Hippocampal formation (tissue), 2 donors: ENCODE measurements at places on chromosomes 3 and 15.

DNA sequence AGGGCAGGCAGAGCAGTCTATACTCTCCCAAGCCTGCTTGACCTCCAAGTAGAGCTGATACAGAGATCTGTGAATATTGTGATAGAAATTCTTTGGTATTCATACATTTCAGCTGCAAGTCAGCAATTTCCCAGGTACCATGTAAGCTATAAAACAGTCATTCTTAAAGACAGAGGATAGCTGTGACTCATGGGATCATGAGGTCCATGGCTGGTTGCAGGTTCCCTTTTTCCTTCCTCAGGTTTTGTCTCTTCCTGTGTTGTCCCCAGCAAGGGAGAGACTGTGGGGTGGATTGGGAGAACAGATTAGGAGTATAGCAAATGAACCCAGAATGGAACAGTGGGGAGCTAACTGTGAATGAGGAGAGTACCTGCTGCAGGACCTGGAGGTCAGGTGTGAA, 5.4 kb upstream of the P4HTM start:
- no peak for DNase-seq

DNA sequence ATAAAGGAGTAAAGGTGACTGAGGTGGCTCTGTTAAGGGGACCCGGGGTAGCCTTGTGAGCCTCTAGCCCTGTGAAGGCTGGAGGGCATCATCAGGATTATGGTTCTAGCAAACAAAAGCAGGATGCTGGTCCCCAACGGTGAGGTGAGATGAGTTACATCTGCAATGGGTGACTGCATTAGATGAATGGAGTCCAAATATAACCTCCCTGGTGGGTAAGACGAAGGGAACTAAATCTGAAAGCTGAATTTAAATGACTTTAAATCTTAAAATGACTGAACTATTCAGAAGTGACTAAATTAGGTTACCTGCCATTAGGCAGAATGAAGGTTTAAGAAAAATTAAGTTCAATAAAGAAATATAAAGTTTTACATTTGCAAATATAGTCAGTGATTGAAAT, 4.6 kb upstream of the HLTF start:
- no peak for DNase-seq

- no peak for DNase-seq
These were observed 6.9 kb downstream of the ADAMTS17 start for GRCh38 chr15:100334905-100335304.

DNA sequence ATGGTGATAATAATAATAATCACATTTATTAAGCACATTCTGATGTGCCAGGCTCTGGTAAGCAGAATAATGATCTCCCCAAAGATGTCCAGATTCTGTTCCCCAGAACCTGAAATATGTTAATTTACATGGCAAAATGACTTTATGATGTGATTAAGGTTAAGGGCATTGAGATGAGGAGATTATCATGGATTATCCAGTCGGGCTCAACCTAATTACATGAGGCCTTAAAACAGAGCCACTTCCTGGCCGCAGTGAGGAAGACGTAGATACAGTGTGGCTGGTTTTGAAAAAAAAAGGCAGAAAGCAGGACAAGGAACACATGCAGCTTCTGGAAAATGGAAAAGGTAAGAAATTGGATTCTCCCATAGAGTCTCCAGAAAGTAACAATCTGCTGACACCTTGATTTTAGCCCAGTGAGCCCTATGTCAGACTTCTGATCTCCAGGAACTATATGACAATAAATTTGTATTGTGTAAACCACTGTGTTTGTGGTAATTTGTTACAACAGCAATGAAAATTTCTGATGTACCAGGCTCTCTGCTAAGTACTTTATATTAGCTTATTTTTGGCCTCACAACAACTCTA, 126.7 kb downstream of the ALCAM start:
- no peak for DNase-seq

GRCh38 chr3:107604057-107604822, 81.5 kb downstream of the BBX start:
- no peak for DNase-seq

- DNase-seq, result no peak
These were observed 119.3 kb upstream of the PFN2 start for GRCh38 chr3:150090006-150090405.

DNA sequence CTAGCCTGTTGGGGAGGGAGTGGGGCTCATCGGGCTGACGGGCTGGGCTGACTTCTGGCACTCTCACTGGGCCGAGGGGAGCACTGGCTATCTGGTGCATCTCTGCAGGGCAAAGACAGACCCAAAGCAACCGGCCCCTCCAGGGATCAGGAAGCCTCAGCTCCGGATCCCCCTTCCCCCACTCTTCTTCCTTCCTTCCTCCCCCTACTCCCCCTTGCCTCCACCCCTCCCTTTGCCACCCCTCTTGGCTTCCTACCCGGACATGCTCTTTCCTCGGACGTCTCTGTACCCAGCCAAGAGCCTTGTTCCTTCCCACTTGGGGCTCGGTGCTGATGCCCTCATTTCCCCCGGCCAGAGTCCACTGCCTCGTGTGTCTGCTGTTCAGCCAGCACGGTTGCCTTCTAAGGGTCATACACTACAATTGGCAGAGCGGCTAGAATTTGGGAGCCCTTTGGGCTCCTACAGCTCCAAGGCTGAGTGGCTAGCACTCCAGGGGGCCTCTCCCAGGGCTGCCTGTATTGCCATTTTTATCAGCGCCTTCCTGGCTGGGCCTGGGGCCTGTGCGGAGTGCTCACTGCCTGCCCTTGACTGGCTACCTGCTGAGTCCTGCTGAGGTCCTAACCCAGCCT, 10.9 kb downstream of the SEMA3F start:
- DNase-seq, result no peak

DNA sequence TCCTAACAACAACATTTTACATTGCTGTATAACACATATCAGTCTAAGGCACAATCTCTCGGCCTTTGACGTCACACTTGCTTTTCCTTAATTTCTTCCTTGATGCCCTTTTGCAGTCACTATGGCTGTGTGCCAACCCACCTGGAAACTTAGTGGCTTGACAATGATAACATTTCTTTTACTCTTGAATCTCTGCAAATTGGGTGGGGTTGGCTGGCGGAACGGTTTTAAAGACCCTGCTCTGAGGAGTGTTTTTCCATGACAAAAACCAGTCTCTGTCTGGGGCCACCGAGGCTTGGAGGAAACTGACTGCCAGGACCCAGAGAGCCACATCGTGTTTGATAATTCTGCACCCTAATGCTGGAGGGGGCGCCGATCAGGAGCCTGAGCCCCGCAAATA, 115.6 kb downstream of the KLF13 start:
- DNase-seq, result no peak

- no peak for DNase-seq
These were observed 17.8 kb downstream of the PLXNA1 start for GRCh38 chr3:127000761-127001160.

DNA sequence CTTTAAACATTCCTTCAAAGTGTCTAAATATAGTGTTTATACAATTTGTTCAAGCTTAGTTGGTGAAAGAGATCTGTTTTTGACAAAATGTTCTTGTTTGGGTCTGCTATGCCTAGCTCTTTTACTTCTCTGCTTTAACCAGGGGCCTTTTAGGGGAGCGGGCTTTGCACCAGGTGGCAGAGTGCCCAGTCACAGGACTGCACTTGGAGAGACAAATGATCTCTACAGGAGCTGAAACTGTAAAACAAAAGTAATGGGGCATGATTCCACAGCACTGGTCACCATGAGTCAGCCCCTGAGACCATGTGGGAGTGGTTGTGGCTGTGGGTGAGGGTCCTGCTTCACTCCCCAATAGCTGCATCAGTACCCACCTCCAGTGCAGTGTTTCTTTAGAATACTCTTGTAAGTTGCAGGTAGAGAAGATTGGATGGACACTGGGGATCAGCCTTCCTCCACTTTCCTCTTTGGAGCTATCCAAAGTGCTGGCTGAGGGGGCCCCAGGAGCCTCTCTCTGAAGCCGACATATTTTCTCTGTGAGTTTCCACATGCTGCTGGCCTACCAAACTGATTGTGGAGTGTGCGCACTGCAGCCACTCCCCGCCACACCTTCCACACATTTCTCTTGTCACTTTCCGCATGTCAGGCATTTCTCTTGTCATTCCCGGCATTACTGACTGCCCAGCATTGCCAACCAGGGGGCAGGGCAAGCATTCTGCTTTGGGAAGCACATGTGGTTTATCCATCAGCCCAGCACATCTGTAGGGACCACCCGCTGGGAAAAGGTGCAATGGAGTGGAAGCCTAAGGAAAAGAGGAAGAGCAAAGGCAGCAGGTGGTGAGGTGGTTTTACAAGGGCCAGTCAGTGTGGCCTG, 110.0 kb downstream of the EPHB1 start:
- DNase-seq, result peak; percentile 22

GRCh38 chr3:21621181-21621651, 129.8 kb downstream of the ZNF385D start:
- DNase-seq, result no peak

DNA sequence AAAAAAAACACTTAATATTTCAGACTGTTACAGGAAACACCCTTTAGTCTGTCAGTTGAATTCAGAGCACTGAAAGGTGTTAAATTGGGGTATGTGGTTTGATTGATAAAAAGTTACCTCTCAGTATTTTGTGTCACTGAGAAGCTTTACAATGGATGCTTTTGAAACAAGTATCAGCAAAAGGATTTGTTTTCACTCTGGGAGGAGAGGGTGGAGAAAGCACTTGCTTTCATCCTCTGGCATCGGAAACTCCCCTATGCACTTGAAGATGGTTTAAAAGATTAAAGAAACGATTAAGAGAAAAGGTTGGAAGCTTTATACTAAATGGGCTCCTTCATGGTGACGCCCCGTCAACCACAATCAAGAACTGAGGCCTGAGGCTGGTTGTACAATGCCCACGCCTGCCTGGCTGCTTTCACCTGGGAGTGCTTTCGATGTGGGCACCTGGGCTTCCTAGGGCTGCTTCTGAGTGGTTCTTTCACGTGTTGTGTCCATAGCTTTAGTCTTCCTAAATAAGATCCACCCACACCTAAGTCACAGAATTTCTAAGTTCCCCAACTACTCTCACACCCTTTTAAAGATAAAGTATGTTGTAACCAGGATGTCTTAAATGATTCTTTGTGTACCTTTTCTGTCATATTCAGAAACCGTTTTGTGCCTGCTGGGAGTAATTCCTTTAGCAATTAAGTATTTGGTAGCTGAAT, 17.9 kb downstream of the TMEM43 start:
- DNase-seq, result no peak

DNA sequence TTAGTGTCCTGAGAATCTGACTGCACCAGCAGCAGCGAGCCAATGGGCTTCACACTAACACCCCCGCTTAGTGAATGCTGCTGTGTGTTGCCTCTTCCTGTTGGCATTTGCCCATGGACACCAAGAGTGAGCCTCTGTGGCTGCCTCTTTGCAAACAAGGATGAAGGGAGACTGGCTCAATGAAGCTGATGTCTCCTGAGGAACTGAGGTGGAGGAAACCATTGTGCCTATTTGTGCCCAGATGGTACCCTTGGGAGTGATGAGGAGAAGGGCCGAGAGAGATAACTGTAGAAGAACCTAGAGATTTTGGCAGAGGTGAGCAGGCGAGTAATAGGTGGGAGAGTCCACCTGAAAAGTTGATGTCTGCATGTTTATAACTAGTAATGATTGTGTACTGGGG, 51.2 kb downstream of the IL20RB start:
- DNase-seq, result peak; percentile 3

DNA sequence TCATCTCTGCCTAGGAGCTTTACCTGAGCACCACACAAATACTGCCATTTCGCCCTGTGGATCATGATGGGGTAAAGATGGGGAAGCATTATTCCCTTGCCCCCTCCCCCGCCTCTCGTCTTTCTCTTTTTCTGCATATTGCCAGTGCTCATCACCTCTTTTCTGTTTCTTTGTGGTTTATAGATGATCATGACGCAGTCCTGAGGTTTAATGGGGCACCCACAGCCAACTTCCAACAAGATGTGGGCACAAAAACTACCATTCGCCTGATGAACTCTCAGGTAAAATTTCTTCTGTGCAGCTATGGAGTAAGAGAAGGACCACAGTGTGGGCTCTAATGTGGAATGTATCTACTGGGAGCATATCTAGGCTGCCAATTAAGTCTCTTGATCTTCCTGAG, 88.2 kb downstream of the RPL39L start:
- no peak for DNase-seq

DNA sequence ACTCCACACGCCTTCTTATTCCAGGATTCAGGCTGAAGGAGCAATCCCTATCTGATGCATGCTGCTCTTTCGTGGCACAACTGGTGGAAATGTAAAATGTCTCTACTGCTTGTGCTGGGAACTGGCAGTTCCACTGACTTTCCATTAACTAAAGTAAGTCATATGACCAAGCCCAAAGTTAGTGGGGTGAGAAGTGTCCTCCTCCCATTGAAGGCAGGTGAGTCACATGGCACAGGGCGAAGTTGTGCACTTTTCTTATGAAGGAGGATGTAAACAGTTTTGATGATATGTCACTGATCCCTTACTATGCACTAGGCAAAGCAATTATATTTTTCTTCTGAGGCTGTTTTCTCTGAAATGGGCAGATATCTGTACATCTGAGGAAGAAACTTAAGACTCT, 51.6 kb downstream of the SLC7A14 start:
- no peak for DNase-seq

- no peak for DNase-seq
These were observed 18.4 kb downstream of the CFAP100 start for GRCh38 chr3:126412841-126413692.
